ENCODE measurements at places on chromosomes 16 and 17. TPM values are rescaled to one million over a fixed set of nuclear protein-coding genes. Genes with fewer than 3 reads are reported as not detected.

TMEM97 gene
- total RNA-seq = 21.5 TPM

MYH1 gene
- total RNA-seq = not detected

PPM1E gene
- total RNA-seq = 0.23 TPM

KRT9 gene
- not detected for total RNA-seq

ZNRF1 gene
- total RNA-seq = 17.9 TPM

TNS4 gene
- not detected for total RNA-seq

KAT8 gene
- total RNA-seq = 30.2 TPM

NHLRC4 gene
- total RNA-seq = 3.8 TPM

SOX8 gene
- 1.1 TPM for total RNA-seq

CCDC43 gene
- 18.0 TPM for total RNA-seq

IL21R gene
- 3.9 TPM for total RNA-seq

ABCA5 gene
- 6.7 TPM for total RNA-seq

TAC4 gene
- total RNA-seq = not detected

KRTAP2-3 gene
- not detected for total RNA-seq

RBFOX1 gene
- 0.43 TPM for total RNA-seq

APOH gene
- total RNA-seq = not detected

ZACN gene
- total RNA-seq = not detected

CLEC18B gene
- not detected for total RNA-seq

ELMO3 gene
- 0.58 TPM for total RNA-seq

KCNAB3 gene
- total RNA-seq = not detected

ITGAL gene
- total RNA-seq = not detected

MYO15B gene
- 4.8 TPM for total RNA-seq

THRA gene
- 28.5 TPM for total RNA-seq

ASGR2 gene
- total RNA-seq = not detected

SOST gene
- total RNA-seq = not detected

ANKRD40CL gene
- total RNA-seq = not detected

FAM83G gene
- 3.7 TPM for total RNA-seq

SMIM36 gene
- not detected for total RNA-seq

IL32 gene
- total RNA-seq = 10.7 TPM

GSG1L gene
- total RNA-seq = not detected

PITPNM3 gene
- total RNA-seq = 4.9 TPM

HOXB5 gene
- 0.12 TPM for total RNA-seq

SLC26A11 gene
- total RNA-seq = 4.5 TPM

CCNF gene
- 3.9 TPM for total RNA-seq

IKZF3 gene
- not detected for total RNA-seq

FOXN1 gene
- total RNA-seq = 0.12 TPM

TEKT5 gene
- 0.09 TPM for total RNA-seq

MT4 gene
- not detected for total RNA-seq

TTLL6 gene
- not detected for total RNA-seq

BCL6B gene
- 0.35 TPM for total RNA-seq

RAC3 gene
- total RNA-seq = 17.4 TPM

TNK1 gene
- 0.47 TPM for total RNA-seq

SMPD3 gene
- total RNA-seq = not detected

ALDH3A1 gene
- total RNA-seq = not detected

HIGD1B gene
- not detected for total RNA-seq

MEFV gene
- total RNA-seq = not detected

SLC47A1 gene
- total RNA-seq = 0.70 TPM

FSCN2 gene
- total RNA-seq = 0.23 TPM

KCNJ16 gene
- not detected for total RNA-seq

HSD17B1 gene
- 4.9 TPM for total RNA-seq

ARL5C gene
- not detected for total RNA-seq

CACNG1 gene
- 0.51 TPM for total RNA-seq

PMFBP1 gene
- total RNA-seq = not detected

TLCD3A gene
- 17.8 TPM for total RNA-seq

MOSMO gene
- 12.3 TPM for total RNA-seq

SLFN11 gene
- total RNA-seq = 26.1 TPM

Measured in pericardium fibroblast (primary cell).